ENCODE measurements at places on chromosomes 5 and 9.

GRCh38 chr5:116406306-116407041 is 168.1 kb downstream of the SEMA6A start:
- no peak for DNase-seq

GRCh38 chr5:147073098-147073497 is 161.7 kb upstream of the STK32A start:
- no peak for DNase-seq

- no peak for DNase-seq
Measured at GRCh38 chr5:143187495-143187894, 216.0 kb downstream of the NR3C1 start.

DNA sequence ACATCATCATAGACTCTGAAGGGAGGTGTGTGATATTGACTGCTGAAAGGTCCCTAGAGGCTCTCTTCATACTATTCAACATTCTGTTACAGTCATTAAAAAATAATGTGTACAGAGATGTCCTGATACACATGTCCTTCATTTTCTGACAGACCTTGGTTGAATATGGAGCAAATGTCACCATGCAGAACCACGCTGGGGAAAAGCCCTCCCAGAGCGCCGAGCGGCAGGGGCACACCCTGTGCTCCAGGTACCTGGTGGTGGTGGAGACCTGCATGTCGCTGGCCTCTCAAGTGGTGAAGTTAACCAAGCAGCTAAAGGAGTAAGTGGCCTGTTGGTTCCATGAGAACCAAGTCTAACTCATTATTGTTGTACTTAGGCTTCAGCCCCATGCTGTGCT is 132.4 kb downstream of the SNCAIP start:
- no peak for DNase-seq

- no peak for DNase-seq
Measured at GRCh38 chr5:10981932-10982331, 220.9 kb upstream of the DAP start.

- no peak for DNase-seq
Measured at GRCh38 chr5:96638561-96638960, 23.6 kb upstream of the CAST start.

DNA sequence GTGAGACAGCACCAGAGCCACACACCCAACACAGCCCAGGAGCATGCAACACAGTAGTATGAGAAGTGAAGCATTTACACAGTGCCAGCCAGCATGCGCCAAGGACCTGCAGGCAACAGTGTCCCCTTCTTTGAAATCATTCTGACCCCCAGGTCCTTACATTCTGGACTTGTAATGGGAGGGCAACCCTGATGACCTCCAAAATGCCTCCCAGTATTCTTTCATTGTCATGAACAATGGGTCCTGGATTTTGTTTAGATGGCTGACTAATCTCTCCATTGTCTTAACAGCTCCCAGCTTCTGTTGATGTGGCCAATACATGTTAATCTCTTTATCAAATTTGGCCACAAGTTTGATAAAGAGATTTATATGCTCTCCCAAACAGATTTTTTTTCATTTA is 417.1 kb downstream of the DMRTA1 start:
- no peak for DNase-seq

GRCh38 chr9:14312719-14313377 is 1.1 kb downstream of the NFIB start:
- DNase-seq = no peak

DNA sequence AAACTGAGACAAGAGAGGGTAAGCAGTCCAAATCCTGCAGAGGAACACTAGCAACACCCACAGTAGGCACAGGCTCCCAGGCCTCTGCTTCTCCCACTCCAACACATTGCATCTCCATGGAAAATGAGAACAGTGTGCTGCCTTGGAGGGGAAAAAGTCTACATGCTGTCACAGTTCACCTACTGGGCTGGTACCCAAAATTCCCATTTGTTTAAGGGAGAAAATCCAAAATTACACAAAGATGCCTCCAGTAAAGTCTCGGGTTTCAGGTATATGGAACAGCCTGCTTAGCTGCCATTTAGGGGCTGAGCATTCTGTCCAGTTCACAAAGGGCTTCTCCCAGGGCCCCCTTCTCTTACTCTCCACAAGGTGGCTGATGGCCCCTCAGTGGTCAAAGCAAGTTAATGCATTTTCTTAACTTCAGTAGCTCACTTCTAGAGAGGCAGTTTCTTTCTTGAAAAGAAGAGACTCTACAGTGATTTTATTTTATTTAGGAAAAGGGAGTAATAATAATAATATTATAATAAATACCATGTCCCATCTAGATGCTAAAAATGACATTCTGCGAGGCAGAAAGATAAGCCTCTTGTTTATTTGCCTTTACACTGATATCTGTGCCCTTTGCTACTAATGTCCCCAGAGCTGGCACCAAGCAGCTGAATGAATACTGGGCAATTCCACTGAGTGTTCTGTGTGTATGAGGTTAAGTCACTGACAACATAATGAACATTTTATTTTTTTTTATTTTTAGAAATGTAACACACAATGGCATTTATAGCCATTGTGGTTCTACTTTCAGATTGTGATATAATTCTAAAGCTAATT is 89.4 kb downstream of the RGS7BP start:
- DNase-seq = no peak

Measured in GM12892 (cell line).